ENCODE measurements at places on chromosomes 1 and 21. TPM values are rescaled to one million over a fixed set of nuclear protein-coding genes. Genes with fewer than 3 reads are reported as not detected.

Gene UTS2
- total RNA-seq: 0.30 TPM

Gene ADCY10
- total RNA-seq: 0.20 TPM

Gene KIAA1614
- 4.5 TPM for total RNA-seq

Gene SLC30A10
- 0.49 TPM for total RNA-seq

Gene ESPN
- total RNA-seq: 6.4 TPM

Gene CHRM3
- total RNA-seq: 2.0 TPM

Gene LAX1
- 1.2 TPM for total RNA-seq

DNA sequence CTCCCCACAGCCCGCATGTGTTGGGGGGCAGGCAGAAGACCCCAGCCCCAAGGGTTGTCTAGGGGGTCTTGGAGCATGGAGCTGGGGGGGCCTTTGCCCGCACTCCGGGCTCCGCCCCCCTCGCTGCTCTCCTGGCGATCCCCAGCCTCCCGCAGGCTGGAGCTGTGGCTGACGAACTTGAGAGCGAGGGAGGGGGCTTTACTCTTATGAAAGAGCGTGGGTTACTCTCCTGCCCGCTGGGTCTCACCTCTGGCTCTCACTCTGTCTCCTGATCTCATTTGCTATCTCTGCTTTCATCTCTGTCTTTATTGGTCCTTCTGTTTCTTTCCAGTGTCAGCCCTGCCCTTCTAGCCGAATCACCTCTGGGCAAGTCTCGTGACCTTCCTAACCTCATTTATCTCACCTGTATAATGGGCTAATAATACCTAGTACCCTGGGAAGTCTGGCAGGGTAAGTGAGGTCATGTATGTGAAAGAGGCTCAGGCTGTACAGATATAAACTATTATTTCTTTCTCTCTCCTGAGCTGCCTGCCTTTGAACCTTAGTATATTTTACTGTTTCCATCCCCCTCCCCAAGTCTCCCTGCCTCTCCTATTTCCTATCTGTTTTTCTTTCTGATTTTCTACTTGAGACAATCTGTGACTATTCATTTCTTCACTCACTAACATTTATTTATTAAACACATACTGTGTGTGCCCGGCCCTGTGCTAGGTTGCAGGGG is 731 bp downstream of the EFNA4 start:
- DNase-seq: no peak

DNA sequence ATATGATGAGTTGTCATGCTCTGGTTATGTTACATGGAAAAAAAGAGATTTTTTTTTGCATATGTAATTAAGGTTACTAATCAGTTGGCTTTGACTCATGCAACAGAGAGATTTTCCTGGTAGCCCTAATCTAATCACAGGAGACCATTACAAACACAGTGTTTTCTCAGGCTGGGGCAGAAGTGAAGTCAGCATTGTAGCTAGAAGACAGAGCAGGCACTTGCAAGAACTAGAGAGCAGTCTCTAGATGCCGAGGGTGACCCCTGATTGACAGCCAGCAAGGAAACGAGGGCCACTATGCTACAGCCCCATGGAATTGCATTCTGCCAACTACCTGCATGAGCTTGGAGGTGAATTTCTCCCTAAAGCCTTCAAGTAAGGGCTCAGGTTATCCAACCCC is 151.3 kb downstream of the RUNX1 start:
- no peak for DNase-seq

- no peak for DNase-seq
Observed at GRCh38 chr1:214296860-214297745, 16.1 kb downstream of the SMYD2 start.

DNA sequence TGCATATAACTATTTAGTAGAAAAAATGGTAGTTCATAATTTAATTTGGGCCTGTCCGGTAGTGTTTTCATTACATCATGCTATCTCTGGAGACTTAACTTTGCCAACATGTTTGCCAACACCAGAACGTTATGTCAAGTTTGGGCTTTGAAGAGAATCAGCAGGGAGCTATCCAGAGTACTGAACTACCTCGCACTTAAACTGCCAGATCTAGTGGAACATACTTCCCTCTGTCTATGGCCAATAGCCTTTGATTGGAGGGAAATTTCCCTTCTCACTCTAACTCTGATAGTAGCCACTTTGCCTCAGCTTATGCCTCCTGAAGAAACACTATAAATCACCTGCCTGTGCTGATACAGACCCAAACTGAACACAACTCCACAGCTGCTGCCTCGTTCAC is 10.0 kb downstream of the LRRC53 start:
- no peak for DNase-seq

DNA sequence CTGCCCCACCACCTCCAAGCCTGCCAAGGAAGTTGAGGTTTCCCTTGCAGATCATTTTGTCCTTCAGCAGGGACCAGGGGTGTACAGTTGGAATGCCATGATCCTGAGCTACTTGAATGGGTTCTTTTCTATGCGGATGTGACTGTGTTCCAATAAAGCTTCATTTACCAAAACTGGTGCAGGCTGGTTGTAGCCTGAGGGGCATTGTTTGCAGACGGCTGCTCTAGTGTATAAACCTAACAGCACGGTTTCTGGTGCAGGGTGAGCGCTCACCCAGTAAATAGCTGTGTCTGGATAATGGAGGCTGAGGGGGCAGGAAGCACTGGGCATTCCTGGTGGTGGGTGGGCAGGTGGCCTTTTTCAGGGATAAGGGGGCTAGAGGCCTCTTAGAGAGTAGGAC is 72.7 kb upstream of the ACTL8 start:
- no peak for DNase-seq

DNA sequence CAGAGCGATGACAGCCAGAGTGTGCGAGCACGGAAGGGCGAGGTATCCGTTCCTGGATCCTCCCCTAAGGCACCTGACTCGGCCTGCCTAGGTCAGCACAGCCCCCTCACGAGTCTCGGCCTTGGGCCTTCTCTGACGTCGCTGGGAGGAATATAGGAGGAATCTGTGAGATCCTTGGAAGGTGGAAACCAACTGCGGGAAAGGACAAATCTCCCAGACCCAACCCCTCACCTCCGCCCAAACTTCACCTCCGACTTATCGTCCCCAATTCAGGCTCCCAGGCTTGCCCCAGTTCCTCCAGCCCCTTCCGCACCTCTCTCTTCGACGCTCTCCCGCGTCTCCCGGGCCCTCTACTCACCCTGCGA is 494 bp downstream of the APH1A start:
- DNase-seq: no peak

DNA sequence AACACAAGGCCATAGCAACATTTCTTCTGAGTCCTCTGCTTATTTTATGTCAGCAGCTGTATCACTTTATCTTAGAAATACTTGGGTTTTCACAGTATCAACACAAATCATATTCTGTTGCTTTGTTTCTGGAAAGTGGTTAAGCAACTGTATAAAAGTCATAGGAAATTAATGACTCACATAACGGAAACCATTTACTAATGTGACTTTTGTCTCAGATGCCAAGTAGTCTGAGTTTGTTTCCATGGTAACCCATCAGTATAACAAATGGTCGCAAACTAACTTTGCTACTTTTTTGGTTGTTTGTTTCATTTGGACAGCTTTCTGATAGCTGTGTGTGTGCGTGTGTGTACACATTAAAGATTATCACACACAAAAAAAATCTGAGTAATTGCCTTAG is 31.1 kb downstream of the EEIG2 start:
- peak; percentile 94 for DNase-seq
